ENCODE measurements at places on chromosomes 13 and 19.
A peak's percentile ranks its signal among the peaks of the same experiment; 100 is the strongest.

DNA sequence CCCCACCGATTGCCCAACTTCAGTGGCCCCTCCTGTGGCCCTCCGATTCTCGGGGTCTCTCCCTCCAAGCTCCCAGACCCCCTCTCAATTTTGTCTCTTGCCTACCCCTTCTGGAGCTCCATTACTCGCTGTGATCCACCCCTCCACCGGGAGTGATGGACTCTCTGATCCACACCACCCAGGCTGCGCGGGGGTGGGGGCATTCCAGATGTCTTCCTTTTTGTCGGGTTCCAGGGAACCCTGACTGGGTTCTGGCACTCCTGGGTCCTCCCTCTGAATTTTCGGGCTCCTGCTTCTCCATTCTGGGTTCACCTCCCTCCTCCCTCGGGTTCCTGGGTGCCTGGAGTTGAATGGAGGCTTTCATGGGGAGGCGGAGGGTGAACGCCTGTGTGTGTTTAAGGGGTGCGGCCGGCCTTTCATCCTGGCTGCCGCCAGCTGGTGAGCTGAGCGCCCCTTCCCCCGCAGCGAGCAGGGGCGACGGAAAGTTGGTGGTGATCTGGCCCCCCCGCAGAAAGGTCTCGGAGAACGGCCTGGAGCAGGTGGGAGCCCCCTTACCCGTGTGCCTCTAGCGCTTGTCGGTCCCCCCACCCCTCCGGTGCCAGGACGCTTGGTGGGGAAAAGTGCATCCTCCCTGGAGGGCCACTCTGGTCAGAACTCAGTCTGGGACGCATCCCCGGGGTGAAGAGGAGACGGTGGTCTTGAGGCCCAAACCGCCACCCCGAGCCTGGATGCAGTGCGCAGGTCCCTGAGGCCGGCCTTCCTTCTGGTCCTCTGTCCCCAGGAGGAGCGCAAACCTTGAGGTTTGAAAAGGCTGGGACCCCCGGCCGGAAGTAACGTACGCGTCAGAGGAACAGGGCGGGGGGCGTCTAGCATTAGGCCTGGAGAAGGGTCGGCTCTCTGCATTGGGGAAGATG, 1.6 kb downstream of the MISP3 start:
- no peak for DNase-seq

DNA sequence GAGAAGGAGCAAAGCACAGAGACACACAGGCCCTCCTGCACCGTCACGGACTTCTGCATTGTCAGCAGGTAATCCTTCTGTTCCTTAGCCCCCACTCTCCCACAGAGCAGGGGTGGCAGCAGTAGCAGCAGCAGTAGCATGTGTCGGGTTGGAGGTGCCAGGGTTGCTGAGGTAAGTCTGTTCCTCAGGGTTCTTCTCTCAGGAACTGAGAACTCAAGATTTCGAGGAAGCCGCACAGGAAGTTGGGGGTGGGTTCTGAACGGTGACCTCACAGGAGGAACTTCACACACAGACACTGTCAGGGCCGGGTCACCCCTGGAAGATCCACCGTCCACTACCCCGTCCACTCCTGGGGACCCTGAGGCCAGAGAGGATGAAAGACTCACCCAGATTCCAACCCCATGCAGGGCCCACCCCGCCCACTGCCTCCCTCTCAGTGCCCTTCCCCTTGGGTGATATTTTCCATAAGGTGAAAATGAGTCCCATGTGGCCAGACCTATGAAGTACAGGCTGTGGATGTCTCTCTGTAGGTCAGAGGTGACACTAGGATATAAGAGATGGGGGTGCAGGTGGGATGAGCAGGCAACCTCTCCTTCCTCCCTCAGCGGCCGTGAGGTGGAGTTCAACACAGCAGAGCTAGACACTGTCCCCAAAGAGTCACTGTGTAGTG, at the start of gene SIGLEC12:
TSS of gene SIGLEC12 (minus strand) at position 207 of the 670 bp plus-strand sequence. CDS start at position 140, 67 bp downstream.
- peak; percentile 71 for DNase-seq

DNA sequence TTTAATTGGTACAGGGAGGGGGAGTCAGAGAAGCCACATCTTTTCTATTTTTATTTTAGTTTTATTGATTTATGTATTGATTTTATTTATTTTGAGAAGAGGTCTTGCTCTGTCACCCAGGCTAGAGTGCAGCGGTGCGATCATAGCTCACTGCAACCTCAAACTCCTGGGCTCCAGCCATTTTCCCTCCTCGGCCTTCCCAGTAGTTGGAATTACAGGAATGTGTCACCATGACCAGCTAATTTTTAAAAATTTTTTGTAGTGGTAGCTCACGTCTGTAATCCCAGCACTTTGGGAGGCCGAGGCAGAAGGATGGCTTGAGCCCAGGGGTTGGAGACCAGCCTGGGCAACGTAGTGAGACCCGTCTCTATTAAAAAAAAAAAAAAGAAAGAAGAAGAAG, 4.1 kb downstream of the IL27RA start:
- no peak for DNase-seq

- DNase-seq: peak; percentile 65
Measured at GRCh38 chr19:10604460-10604980, 17.4 kb upstream of the AP1M2 start.

GRCh38 chr13:100508996-100509395, 79.6 kb downstream of the GGACT start:
- no peak for DNase-seq
